ENCODE measurements at places on chromosomes 2 and 18.

GRCh38 chr2:241931084-241931975 is 61.8 kb downstream of the RTP5 start:
- DNase-seq, result no peak

DNA sequence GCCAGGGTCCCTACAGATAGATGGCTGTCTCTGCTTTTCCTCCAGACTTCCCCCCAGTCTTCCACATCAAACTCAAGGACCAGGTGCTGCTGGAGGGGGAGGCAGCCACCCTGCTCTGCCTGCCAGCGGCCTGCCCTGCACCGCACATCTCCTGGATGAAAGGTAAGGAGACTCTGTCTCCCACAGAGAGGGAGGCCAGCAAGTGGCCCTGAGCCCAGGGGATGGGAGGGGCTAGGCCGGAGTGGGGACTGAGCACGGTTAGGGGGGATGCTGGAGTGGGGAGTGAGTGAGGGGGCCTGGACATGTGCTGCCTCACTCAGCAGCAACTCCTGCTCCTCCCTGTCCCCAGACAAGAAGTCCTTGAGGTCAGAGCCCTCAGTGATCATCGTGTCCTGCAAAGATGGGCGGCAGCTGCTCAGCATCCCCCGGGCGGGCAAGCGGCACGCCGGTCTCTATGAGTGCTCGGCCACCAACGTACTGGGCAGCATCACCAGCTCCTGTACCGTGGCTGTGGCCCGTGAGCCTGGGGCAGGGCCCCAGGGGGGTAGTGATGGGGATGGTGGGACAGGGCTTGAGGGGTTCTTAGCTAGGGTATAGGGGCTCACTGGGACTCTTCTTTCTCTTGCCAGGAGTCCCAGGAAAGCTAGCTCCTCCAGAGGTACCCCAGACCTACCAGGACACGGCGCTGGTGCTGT is 10.4 kb upstream of the GMPPA start:
- no peak for DNase-seq

DNA sequence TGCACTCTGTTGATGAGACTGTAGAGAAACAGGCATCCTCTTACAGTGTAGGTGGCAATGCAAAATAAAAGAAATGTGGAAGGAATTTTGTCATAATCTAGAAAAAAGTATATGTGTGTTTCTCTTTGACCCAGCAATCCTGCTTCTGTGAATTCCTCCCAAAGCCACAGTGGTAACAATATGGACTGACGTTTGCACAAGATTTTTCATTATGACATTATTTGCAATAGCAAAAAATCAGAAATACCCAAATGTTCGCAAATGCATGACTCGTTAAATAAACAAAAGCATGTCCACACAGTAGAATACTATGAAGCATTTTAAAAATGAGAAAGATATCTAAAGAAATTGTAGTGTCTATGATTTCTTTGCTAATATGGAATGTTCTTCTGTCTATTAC is 255.2 kb upstream of the NRP2 start:
- DNase-seq, result no peak

- DNase-seq, result no peak
These were observed 27.6 kb downstream of the VIL1 start for GRCh38 chr2:218446547-218446946.

- DNase-seq, result no peak
These were observed 23.3 kb upstream of the MAPRE3 start for GRCh38 chr2:26946841-26947784.

DNA sequence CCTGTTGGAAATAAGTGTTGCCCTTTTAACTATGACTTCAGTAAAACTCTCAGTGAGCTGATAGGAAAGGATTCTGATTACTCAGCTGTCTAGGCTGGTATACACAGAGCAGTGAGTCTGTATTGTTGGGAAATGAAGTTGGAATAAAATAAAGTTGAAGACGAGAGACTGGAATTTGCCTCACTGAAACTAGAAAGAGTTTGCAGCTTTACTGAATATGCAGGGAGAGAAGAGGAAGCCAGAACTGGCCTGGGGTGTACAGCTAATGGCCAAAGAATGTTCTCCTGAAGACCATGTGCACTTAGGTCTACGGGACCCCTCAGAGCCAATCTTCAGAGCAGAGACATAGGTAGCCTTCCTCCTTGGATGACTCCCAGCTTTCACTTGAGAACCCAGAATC is 26.5 kb downstream of the EIF4E2 start:
- no peak for DNase-seq

DNA sequence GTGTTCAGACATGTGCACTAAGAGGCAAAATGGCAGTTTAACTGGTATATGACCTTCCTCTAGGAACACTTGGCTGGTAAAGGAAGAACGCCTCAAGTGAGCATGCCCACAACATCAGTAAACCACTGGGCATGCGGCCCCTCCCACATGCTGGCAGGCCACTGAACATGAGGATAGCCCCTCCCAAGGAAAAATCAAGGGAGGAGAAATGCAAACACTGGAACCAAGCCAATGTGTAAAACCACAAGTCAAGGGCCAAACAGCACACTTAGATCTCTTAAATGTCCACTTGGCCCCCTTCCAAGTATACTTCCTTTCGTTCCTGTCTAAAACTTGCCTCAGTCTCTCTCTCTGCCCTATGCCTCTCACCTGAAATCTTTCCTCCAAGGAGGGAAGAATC is 980.8 kb downstream of the TSN start:
- DNase-seq, result no peak

DNA sequence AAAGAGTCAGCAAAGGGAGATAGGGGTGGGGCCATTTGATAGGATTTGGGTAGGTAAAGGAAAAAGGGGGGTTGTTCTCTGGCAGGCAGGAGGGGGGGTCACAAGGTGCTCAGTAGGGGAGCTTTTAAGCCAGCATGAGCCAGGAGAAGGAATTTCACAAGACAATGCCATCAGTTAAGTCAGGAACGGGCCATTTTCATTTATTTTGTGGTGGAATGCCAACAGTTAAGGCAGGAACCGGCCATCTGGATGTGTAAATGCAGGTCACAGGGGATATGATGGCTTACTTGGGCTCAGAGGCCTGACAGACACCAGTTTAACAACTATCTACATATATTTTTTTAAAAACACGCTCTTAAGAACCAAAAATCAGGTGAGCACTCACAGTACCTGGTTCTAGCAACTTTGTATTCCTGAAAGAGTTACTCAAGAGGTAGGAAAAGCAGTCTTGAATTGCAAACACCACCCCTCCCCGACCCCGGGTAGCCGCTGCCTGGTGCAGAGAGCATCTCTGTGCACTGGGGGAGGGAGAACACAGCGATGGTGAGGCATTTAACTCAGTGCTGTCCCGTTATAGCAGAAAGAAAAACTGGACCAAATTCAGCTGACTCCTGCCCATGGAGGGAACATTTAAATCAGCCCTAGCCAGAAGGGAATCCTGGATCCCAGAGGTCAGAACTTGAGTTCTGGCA is 414.5 kb upstream of the KLHL29 start:
- DNase-seq, result no peak

- DNase-seq, result no peak
These were observed 161.9 kb downstream of the SUCLG1 start for GRCh38 chr2:84297155-84297554.

- DNase-seq, result no peak
These were observed 77.5 kb downstream of the STPG4 start for GRCh38 chr2:47077442-47078117.

GRCh38 chr18:24959051-24959476 is 392.9 kb downstream of the ZNF521 start:
- no peak for DNase-seq

DNA sequence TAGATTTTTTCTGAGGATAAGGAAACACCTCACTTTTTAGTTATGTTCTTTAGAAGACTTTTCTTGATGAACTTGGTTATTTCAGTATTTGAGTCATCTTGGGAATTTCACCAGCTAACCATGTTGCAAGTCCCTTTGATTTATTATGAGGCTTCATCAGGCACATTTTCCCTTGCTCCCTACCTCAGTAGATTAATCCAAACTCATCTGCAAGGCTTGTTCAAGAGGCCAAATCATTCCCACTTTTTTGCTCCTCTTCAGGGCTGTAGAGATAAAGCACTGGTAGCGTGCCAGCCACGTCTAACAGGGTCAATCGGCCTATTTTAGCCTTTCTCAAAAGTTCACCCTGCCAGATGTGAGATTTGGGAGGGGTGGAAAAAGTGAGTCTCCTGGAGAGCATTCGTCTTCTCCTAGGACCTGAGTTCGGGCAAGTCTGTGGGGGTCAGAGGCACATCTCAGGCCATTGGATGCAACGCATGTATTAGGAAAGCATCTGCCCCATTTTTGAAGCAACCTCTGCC is 120.3 kb downstream of the RDH14 start:
- no peak for DNase-seq

DNA sequence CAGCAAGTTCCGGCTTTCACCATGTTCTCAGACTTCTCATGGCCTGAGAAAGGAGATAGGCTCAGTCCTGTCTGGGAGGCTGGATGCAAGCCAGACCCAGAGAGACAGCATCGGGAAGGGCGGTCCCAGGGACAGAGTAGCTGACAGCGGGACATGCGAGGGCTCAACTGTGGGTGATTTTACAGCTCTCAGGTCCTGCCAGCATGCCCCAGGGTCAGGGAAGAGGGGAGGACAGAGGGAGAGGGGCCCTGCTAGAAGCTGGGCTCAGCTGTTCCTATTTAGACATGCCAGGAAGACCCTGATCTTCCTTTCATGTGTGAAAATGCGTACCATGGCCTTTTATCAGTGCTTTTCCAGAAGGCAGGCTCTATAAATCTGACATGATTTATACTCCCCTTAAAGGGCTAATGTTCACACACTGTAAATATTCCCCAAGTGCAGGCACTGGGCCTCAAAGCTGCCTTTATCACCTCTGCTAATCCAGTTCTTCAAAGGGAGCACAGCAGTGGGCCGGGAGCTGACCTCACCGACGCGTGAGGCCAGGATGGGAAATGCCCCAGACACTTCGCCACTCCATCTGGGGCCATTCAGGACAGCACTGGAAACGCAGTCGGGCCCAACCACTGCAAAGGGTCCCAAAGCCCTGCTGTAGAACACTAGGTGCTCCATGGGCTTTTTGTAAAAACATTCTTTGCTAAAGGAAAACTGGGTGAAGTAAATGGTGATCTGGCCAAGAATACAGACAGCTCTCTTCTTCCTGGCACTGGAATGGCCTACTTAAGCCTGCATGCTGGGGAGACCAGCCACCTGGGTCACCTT is 96.1 kb upstream of the LMAN1 start:
- no peak for DNase-seq

DNA sequence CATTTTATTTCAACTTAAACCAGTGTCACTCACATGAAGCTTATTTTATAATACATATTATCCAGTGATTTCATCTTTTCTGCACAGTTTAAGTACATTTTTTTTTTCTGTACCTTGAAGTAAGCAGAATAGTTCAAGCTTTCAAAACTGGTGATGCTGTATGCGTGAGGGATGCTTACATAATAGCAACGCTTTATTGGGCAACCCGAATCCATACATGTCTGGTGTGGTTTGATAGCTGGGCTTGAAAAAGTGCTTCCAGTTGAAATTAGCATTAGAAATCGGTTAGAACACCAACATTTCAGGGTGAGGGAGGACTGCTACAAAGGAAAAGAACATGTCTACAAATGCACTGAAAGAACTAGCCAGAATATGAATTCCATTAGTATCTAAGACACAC is 117.4 kb downstream of the MBP start:
- DNase-seq, result no peak

GRCh38 chr2:71782323-71782722 is 329.0 kb downstream of the DYSF start:
- DNase-seq, result no peak

- DNase-seq, result no peak
These were observed 11.4 kb downstream of the SNED1 start for GRCh38 chr2:241009601-241010530.

GRCh38 chr18:9103376-9103873 is 926 bp downstream of the NDUFV2 start:
- no peak for DNase-seq

- no peak for DNase-seq
These were observed 372.8 kb downstream of the MTX2 start for GRCh38 chr2:176642074-176642473.

DNA sequence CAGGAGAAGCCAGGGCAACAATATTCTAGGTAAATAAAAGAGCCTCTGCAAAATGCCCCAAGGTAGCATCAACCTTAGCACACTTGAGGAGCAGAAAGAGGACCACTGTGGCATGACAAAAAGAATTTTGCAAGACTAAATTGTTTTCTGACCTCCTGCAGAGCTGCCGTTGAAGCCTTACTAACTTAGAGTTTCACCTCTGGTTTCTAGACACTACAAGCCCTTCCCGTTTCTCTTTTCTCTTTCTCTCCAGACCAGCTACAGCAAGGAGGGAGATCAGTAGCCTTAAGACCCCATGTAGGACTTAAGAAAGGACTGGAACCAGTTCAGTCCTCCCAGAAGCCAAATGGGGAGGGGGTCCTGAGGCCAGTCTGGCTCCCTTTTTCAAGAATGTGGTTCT is 73.3 kb upstream of the SP3 start:
- DNase-seq, result no peak

GRCh38 chr18:9280849-9281248 is 53.7 kb upstream of the TWSG1 start:
- no peak for DNase-seq

DNA sequence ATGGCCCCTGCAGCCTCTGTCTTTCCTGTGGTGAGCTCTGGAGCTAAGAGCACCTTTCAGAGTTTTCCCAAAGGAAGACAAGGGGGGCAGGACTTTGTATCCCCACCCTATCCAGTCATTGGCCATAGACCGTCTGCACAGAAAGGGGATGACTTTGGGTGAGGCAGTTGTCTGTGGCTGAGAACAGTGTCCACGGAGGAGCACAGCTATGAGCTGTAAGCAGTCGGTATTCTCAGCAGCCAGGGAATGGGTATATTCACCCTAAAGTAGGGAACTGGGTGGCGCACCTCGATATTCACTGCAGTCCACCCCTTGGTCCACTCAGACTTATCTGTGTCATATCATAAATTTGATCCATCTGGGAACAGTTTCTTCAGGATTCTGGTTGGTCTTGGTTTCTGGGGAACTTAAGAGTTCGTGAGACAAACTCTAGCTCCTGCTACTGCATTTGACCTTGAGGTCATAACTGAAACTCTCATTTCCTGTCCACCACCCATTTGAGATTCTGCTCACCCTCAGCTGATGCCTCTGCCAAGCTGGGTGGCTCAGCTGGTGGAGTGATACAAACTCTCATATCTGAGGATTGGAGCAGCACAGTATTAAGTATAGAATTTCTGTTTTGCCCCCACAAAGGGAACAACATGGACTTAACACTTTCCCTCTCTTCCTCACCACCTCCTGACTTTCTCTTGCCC is 45.2 kb upstream of the SCG2 start:
- no peak for DNase-seq

- DNase-seq, result no peak
These were observed 11.7 kb downstream of the DOK1 start for GRCh38 chr2:74566076-74566753.

GRCh38 chr2:105328281-105329196 is 996 bp downstream of the TGFBRAP1 start:
- DNase-seq, result peak; percentile 24

GRCh38 chr2:202016579-202017227 is 17.0 kb upstream of the FZD7 start:
- DNase-seq, result no peak

DNA sequence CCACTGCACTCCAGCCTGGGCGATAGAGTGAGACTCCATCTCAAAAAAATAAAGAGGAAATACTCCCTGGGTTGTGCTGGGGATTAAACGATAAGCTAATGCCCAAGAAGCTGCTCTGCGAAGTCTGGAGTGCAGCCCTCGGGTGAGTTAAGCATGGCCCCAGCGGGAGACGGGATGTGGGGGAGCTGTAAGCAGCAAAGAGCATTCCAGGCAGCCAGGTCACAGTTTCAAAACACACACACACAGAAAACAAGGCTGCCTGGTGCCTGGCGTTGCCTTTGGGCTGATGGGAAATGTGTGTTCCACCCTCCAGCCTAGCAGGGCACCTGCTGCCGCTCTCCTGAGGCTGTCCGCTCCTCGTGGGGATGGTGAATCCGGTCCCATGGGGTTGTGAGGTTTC is 24.1 kb downstream of the ODC1 start:
- no peak for DNase-seq

GRCh38 chr2:10036095-10036884 is 7.1 kb upstream of the KLF11 start:
- no peak for DNase-seq

All from NCI-H774 (cell line).